Activated T-cell treated with anti-CD3 and anti-CD28 coated beads for 4 hours (primary cell): ENCODE measurements at places on chromosomes 7 and 10.
A peak's percentile ranks its signal among the peaks of the same experiment; 100 is the strongest.

- DNase-seq: no peak
Observed at GRCh38 chr7:130891254-130892094, 157.5 kb upstream of the KLF14 start.

DNA sequence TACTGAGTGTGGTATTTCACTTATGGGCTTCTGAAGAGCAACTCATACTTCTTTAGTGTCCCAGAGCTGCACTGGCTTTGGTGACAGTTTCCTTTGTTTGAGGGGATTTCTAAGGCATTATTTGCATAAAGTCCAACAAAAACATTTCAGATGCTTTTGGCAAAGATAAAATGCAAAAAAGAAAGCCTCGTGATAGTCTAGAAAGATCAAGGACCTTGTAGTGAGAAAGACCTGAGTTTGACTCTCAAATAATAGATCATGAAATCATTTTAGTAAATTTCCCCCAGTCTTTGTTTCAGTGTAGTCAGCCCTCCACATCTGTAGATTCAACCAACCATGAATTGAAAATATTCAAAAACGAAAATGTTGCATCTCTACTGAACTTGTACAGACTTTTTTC is 107.4 kb downstream of the EEPD1 start:
- no peak for DNase-seq

DNA sequence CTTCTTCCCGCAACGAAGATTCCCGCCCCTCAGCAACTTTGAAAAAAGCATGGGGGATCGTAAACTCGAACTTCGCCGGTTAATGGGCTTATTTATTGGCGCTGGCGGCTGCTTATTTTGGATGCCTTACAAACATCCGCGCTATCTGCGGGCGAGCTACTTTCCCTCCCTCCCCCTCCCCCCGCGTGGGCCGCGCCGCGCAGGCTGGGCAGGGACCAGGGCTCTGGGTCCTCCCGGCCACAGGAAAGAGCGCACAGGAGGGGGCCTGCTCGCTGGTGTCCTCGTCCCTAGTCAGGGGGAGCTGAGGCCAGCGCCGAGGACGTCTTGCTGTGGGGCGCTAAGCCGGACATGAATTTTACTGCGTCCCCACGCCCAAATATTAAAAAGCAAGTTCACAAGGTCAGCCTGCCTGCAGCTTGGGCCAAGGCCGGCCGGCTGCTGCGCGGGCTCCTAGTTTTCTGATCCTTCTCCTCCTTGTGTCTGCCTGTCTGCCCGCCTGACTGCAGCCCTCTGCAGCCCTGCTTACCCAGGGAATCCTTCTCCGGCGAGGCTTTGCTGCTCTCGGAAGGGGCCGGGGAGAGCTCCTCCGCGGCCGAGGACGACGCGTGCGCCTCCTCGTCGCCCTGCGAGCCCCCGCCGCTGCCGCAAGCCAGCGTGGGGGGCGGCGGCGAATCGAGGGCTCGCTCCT is 1.2 kb downstream of the HOXA10 start:
- DNase-seq: no peak

GRCh38 chr10:23693501-23693901 is 254.6 kb downstream of the OTUD1 start:
- DNase-seq: no peak

- DNase-seq: no peak
Observed at GRCh38 chr10:84265418-84265817, 20.6 kb downstream of the RGR start.

DNA sequence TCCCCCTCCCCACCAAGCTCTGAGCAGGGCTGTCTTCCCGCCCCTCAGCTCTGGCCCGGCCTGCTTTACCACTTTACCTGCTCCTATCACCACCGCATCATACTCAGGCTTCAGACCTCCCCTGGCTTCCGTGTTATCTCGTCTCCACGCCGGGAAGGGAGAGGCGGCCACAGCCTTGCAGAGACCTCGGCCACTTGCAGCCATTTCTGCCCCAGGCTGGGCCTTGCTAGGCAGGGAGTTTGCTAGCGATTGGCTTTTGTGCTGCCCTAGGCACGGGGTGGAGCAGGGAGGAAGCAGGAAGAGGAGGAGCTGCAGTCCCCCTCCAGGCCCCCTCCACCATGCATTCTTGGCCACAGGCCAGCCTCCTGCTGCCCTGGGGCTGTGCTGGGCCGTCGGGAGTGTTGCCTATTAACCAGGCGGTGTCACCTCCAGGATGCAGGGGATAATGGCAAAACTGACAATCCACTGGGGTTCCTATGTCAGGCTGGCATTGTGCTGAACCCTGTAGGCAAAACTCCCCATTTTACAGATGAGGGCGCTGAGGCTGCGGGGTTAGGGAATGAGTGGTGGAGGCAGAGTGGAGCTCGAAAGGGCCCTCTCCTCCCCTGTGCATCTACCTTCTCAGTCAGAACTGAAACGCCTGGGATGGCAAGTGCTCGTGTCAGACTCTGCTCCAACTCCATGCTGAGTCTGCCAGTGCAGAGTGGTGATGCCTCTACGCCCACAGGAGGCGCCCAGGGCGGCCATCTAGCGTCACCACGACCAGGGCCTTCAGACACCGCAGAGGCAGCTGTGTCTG is at the start of gene PYROXD2:
TSS of gene PYROXD2 (minus strand) at position 251 of the 799 bp plus-strand sequence. CDS start at position 204, 47 bp downstream.
- peak; percentile 9 for DNase-seq

- no peak for DNase-seq
Observed at GRCh38 chr10:33295851-33296250, 38.6 kb downstream of the NRP1 start.

DNA sequence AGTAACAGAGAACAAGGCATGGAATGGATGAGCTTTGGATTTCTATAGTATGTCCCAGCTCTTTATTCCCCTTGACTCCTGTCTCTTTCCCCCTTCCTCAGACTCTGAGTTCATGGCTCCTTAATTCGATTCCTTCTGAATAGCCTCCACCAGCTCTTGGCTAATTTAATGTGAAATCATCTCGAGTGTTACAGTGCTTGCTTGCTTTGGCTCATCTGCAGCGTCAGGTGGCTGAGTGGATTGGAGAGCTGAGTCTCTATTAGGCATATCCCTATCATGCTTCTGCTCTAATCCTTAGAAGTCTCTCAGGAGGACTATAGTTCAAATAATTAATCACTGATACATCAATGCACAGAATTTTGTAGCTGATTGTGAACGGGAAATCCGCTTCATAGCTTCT is 134.6 kb downstream of the LRRC4 start:
- DNase-seq: no peak

DNA sequence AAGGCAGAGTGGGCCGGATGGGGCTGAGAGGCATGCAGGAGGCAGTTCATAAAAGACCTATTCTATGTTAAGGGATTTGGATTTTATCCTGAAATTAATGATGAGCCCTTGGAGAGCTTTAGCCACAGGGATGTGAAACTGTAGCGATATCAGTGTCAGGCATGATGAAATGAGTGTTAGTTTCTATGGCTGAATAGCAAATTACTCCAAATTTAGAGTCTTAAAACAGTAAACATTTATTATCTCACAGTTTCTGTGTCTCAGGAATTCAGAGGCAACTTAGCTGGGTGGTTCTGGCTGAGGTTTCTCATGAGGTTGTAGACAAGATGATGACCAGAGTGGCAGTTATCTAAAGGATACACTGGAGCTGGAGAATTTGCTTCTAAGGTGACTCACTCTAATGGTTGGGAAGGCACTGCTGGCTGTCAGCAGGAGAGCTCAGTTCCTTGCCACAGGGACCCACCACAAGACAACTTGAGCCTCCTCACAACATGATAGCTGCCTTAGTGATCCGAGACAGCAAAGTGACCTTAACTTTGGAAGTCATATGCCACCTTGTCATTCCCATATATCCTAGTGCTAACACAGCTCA is 36.7 kb upstream of the SFTPD start:
- DNase-seq: no peak

DNA sequence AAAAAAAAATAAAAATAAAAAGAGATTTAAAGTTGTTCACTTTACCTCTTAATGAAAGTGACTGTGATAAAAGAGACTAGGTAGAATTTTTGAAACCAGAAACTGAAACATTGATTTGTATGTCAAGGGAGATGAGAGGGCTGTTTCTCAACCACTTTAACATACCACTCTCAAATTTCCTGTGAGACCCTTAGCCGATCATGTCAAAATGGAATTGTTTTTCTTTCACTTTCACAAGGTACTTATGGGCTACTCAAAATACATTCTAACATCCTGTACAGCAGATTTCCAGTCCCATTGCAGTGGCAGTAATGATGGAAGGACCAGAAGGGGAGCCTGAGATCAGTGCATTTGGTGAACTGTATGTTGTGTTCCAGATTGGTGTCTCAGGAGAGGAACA is 261.2 kb downstream of the PPP1R3A start:
- no peak for DNase-seq

- no peak for DNase-seq
Observed at GRCh38 chr10:110160081-110160480, 47.3 kb upstream of the MXI1 start.

GRCh38 chr7:127628445-127628844 is 10.5 kb upstream of the PAX4 start:
- no peak for DNase-seq
